Fibroblast of skin of back (primary cell): ENCODE measurements at places on chromosomes 2 and 18.
A peak's percentile ranks its signal among the peaks of the same experiment; 100 is the strongest.

DNA sequence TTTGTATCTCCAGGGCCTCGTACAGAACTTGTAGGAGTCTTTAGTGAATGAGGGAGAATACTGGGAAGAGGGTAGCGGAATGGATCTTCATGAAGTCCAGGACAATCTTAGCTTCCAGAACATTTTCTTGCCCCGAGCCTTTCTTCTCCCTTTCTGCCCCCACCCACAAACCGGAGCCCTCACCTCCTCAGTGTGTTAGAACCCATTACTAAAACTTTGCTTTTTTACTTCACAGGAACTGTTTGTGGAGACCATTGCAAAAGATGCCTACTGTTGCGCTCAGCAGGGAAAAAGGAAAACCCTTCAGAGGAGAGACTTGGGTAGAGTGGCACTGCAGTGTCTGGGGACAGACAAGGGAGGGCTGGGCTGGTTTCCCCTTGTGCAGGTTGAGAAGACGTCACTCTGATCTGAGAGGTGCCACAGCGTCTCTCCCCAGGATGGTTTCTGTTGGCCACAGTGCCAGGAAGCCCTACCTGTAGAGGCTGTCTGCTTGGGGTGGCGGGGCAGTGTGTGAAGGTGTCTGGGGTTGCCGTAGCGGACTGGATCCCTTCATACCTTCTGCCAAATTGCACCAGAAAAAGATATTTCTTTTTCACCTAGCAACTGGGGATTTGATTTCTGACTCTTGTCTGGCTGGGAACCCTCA, 786 bp downstream of the POLE4 start:
- no peak for DNase-seq

GRCh38 chr2:203582468-203582867, 47.4 kb upstream of the RAPH1 start:
- peak; percentile 17 for DNase-seq

GRCh38 chr2:49111456-49111855, 42.9 kb downstream of the FSHR start:
- DNase-seq, result no peak

DNA sequence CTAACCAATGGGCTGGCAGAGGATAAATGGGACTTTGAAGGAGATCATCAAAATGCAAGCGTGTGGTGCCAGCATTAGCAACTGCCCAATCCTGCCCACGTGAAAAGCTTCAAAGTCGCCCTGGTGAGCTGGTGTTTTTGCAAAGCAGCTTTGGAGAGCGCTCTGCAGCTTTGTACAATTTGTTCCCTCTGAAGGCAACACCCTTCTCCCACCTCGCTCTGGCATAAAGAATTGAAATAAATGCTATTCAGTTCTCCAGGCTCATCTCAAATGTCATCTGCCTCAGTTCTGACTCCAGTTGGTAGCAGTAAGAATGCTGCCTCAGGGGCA, 3.5 kb downstream of the COPS9 start:
- DNase-seq, result no peak

DNA sequence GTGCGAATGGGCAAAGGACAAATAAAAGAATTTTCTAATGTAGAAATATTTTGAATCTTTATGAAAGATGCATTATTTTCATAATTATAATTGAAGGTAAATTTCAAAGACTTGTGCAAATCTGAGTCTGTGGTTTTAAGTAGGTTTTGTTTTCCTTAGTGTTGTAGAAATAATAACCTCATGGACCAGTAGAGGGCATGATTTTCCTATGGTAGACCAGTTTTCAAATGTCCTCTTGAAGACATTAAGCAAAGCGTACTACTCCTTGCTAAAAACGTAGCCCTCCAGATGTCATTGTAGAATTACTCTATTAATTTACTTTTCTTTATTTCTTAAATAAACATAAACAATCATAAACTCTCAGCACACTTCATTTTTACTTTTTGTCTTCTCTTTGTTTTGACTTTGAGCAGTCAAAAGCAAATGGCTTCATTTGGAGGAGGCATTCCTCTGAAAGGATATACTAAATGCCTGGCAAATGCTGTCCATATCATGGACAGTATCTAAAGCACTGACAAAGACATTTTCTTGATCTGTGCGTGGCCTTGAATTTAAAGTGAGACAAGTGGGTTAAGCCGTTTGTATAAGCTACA, 85.8 kb upstream of the FAM237A start:
- DNase-seq, result peak; percentile 45

- DNase-seq, result no peak
Observed at GRCh38 chr2:147482916-147483669, 361.7 kb upstream of the ACVR2A start.

DNA sequence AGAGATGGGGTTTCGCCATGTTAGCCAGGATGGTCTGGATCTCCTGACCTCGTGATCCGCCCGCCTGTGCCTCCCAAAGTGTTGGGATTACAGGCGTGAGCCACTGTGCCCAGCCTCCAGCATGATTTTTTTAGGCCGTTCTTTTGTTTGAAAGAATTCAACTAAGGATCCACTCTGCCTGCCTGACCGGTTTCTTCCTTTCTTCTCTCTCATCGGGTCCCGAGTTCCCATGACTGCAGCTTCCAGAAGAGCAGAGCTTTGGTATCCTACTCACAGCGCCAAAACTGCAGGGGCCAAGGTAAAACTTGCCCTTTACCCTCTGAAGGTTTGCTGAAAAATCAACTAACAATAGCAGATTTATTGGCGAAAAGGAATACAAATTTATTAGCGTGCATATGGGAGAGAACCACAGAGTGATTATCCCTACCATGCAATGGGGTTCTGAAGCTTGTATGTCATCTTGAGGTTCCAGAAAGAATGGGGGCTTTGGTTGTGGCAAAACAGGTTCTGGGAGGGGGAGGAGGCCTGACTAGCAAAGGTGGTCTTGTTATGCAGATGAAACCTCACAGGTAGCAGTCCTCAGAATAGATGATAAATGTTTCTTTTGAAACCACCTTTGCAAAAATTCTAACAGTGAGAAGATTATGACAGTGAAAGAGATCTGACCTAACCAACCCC, 87.0 kb upstream of the MSH6 start:
- DNase-seq, result no peak

DNA sequence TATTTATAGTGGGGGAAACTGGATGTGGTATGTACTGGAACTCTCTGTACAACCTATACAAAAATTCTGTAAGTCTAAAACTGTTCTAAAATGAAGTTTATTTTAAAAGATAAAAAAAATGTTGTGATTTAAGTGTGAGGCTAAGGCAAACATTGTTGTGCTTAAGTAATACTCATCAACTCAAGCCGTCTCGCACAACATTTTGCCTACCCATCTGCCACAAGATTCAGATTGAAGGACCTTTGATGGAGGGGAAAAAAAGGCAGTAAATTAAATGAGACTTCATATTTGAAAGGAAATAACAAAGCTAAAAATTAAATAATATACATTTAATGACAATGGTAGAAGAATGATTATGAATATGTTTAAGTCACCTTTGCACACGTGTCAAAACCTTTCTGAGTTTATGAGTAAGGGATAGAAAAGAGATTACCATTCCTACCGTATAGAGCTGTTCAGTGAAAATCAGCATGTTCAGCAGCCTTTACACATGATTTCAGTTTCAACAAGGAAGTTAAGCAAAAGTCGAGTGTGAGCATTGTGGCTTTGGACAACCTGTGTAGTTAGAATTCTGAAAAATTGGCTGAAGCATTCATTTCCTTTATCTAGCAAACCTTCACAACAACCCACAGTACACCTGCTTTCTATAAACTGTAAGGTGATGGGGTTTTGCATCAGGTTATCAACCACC, 499.3 kb downstream of the IRS1 start:
- no peak for DNase-seq

- DNase-seq, result peak; percentile 49
Observed at GRCh38 chr2:31078579-31079105, 59.6 kb downstream of the GALNT14 start.

- DNase-seq, result no peak
Observed at GRCh38 chr18:49098386-49098785, 147.6 kb upstream of the SMAD7 start.

GRCh38 chr2:102550151-102550550, 69.2 kb upstream of the SLC9A2 start:
- no peak for DNase-seq

GRCh38 chr18:74861154-74861553, 263.5 kb downstream of the ZNF407 start:
- peak; percentile 44 for DNase-seq

GRCh38 chr2:173983391-173983871, 18.3 kb upstream of the SP3 start:
- no peak for DNase-seq

- DNase-seq, result no peak
Observed at GRCh38 chr2:35997488-35997887, 358.1 kb upstream of the CRIM1 start.
